ENCODE measurements at places on chromosomes 16 and 17.
A peak's percentile ranks its signal among the peaks of the same experiment; 100 is the strongest.

DNA sequence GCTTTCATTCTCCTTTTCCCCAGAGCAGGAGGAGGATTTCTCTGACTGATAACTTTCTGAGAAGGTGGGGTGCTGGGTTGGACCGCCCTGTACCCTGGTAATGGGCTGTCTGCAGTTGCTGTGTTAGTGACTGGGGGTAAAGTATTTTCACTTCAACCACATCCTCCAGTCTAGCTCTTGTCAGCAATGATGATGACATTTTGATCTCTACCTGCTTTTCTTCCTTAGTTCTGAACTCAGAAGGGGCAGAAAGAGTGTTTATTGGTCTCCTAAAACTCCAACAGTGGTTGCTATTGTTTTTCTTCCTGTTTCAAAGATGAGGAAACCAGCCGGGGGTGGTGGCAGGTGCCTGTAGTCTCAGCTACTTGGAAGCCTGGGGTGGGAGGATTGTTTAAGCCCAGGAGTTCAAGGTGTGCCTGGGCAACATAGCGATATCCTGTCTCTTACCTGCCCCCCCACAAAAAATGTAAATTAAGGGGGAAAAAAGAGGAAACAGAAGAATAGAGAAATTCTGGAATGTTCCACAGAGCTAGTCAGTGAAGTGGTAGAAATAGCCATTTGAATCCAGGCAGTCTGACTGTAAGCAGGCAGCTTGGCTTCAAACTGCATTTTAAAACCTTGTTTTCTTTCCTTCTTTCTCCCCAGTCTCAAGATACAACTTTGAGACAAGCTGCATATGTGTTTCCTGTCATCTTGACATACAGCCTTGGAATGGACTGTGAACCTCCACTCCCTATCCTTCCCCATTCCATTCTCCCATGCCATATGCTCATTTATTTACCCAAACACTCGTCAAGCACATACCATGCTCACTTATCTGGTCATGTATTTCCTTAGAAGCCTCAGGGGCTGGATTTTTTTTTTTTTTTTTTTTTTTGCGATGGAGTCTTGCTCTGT, 3.3 kb upstream of the N4BP1 start:
- no peak for DNase-seq

GRCh38 chr16:19833581-19833980, 51.1 kb downstream of the GPRC5B start:
- DNase-seq, result no peak

- DNase-seq, result no peak
Measured at GRCh38 chr17:18144261-18144660, 35.7 kb downstream of the MYO15A start.

DNA sequence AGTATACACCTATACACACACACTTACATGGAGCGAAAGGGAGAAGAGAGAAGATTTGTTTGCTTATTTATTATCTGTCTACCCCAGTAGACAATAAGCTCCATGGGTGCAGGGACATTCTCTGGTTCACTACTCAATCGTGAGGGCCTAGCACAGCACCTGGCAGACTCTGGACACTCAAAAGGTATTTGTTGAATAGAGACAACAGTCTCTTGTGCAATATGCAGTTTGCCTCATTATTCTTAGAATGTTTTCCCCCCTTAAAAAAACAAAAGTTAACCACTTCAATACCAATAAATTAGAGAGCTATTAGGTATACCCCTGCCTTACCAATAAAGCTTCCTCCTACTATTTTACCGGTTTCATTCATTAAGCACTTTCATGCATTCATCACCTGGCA, 2.0 kb downstream of the AKAP10 start:
- DNase-seq, result no peak

DNA sequence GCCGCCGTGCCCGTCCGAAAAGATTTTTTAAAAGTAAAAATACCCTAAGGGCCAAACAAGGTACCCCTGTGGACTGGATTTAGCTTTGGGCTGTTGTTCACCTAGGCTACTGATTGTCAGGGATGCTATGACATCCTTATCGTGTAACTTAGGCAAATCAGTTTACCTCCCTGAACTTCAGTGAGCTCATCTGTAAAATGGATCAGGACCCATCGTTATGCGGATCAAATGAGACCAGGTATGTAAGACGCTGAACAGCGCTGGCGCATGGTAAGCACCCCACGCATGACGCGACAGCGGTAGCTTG, 658 bp upstream of the ZNF771 start:
- no peak for DNase-seq

DNA sequence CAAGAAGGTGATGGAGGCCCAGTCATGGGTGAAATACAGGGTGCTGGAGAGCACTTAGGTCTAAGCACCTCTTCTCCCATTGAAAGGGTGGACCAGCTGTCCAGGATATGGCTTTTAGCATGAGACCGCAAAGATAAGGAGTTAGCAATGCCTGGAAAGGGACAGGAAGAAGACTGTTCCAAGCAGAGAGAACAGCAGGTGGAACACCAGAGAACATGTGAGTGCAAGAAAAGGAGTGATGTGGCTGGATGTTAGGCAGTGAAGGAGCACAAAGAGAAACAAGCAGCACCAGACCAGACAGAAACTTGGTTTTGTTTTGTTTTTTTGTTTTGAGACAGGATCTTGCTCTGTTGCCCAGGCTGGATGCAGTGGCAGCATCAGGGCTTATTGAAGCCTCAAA, 45.4 kb upstream of the CCL1 start:
- DNase-seq, result no peak

- DNase-seq, result no peak
Measured at GRCh38 chr17:67079491-67079890, 35.1 kb downstream of the CACNG1 start.

GRCh38 chr17:10081571-10082169, 116.7 kb downstream of the GAS7 start:
- DNase-seq, result no peak

DNA sequence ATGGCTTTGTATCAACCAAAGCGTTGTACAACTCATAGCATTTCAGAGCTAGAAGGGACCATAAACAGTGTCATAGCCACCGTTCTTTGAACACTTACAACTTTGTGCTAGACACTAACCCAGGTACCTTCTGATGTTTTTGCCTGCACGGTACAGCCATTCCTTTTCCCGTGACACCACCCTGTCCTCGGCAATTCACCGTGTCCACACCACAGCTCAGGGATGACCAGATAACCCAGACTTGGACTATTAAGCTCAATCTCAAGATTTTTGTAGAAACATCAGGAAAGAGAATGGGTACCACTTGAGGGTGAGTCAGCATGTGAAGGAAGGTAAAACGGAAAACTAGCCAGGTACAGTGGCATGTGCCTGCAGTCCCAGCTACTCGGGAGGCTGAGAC, 9.8 kb upstream of the CBFB start:
- DNase-seq, result peak; percentile 16

DNA sequence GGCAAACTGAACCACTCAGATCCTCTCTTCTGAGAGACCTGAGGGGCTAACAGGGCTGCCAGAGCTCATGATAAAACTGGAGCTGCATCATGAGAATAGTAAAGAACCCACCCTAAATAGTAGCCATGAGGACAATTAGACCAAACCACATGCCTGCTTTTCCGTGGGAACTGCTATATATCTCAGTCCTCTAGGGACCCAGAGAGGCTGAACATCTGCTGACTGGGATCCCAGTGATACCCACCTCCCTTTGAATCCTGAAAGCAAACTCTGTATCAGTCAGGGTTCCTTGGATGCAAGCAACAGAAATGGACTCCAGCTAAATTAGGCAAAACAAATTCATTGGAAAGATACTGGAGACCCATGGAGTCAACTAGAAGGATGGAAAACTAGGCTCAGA, 6.5 kb downstream of the MT1X start:
- DNase-seq, result no peak

DNA sequence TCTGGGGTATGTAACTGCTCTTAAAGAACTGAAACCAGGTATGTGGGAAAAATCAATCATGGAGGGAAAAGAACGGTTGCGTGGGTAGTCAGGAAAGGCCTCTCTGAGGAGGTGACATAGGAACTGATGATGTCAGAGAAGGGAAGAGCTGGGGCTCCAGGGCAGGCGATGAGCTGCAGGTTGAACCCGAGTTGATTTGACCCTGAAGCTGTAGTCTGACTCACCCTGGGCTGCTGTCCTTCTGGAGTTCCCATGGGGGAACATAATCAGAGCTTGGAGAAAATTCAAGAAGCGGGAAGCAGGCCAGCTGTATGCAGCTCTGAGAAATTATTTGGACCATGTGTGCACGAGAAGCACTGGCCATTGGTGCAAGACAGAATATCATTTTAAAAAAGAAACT, 16.7 kb downstream of the SLC6A2 start:
- no peak for DNase-seq

DNA sequence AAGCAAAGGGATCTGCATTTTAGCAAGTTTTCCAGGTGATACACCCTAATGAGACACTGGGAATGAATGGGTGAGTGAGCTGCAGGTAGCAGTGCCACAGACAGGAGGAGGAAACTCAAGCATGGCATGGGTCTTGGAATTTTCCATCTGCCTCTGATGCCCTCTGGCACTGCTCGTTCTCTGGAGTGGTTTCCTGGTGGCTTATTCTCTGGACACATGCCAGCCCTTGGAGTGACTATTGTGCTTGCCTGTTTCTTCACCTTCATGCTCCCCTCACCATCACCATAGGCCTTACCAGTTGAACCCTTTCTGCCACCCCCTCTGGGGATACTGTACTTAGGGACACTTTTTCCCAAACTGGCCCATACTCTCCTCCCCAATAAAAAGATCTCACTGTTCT, 1.6 kb downstream of the COASY start:
- DNase-seq, result no peak

DNA sequence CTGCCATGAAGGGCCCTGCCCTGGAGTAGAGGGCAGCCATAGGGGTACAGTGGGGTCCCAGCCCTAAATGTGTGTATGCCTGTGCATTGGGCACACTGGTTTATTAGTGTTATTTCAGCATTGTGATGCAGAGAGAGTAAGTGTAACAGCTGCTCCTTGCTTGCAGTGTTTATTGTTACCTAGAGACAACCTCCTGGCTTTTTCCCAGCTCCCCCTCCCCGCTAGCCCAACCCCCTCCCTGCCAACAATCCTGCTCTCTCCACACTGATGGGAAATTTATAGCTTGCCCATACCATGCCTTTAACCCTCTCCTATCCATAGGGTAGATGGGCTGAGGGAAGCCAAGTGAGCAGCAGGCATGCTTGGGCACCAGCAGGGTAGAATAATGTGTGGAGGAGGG, 51.3 kb downstream of the NEUROD2 start:
- no peak for DNase-seq

- no peak for DNase-seq
Measured at GRCh38 chr17:77274096-77274845, 133.5 kb downstream of the SEC14L1 start.

GRCh38 chr17:61480414-61480807, 28.2 kb downstream of the TBX4 start:
- no peak for DNase-seq

- peak; percentile 76 for DNase-seq
Measured at GRCh38 chr17:9021158-9021991, at the start of gene NTN1. NTN1 (plus strand) TSS chr17:9021510; CDS start chr17:9022374, 864 bp downstream.

GRCh38 chr17:66345264-66345663, 42.9 kb downstream of the PRKCA start:
- DNase-seq, result no peak

DNA sequence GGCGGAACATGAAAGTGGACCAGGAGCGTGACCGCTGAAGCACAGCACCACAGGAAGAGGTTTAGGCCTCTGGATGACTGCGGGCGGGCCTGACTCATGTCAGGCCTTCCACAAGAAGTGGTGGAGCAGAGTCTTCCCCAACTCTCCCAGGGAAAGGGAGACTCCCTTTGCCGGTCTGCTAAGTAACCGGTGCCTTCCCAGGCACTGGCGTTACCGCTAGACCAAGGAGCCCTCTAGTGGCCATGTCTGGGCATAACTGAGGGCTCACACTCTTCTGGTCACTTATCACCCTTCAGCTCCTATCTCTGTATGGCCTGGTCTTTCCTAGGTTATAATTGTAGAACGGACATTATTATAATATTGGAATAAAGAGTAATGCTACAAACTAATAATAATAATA, 1931.9 kb downstream of the TP53TG3F start:
- DNase-seq, result peak; percentile 61

DNA sequence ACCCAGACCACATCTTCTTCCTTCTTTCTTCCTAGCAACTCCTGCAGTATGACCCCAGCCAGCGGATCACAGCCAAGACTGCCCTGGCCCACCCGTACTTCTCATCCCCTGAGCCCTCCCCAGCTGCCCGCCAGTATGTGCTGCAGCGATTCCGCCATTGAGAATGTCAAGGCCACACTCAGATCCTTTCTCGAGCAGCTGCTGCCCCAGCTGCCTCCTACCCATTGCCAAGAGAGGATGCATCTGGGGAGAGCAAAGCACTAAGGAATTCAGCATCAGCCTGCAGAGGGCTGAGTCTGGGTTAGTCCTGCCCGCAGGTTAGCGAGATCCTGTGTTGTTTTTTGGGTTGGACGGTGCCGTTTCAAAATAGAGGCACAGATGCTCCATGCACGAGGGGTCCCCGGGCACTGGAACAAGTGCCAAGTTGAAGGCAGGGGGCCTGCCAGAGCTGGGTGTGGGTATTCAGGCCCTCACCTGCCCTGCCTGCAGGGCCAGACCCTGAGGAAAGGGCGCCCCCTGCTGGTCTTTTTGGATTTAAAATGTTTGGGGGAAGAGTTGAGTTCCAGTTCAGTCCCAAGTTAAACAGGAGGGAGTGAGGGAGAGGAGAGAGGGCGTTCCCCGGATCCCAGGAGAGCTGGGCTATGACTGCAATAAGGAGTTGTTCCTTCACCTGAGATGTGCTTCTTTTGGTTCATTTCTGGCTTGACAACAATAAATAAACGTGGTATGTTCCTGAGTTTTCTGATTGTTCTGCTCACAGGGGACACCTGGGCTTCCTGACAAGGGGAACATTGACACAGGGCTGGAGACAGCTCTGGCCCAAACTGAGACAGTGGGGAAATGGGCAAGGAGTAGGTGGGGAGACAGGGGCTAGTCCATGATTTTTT, 4.9 kb downstream of the CDK3 start:
- DNase-seq, result peak; percentile 90

GRCh38 chr17:35132099-35132498, 10.0 kb downstream of the NLE1 start:
- DNase-seq, result no peak

- DNase-seq, result no peak
Measured at GRCh38 chr17:48253975-48254374, 146.4 kb downstream of the SNX11 start.

GRCh38 chr16:87392821-87393679, 914 bp downstream of the MAP1LC3B start:
- peak; percentile 64 for DNase-seq

DNA sequence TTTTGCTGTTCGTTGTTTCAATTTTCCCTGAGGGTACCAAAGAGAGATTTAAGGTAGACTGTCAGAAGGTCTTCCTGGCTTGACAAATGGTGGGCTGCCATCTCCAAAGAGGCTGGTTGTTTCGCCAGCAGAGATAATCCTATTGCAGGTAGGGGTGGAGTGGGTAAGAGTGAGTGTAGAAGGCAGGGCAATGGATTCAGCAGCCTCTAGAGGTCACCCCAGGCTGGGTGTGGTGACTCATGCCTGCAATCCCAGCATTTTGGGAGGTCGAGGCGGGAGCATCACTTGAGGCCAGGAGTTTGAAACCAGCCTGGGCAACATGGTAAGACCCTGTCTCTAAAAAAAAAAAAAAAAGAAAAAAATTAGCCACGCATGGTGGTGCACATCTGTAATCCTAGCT, 34.6 kb downstream of the DCAKD start:
- no peak for DNase-seq

Data from right lobe of liver (tissue), 6 donors.